Left lung (tissue), 14 donors: ENCODE measurements at places on chromosomes 5 and 9. TPM values are rescaled to one million over a fixed set of nuclear protein-coding genes. Genes with fewer than 3 reads are reported as not detected.

Gene GRIA1
- 2.9 TPM for total RNA-seq

Gene PPIC
- total RNA-seq: 46.8 TPM

Gene SGCD
- 10.4 TPM for total RNA-seq

Gene NXNL2
- total RNA-seq: not detected

Gene RPL35
- 986 TPM for total RNA-seq

Gene SOHLH1
- total RNA-seq: not detected

Gene C5orf52
- not detected for total RNA-seq

Gene RORB
- total RNA-seq: 2.9 TPM

Gene GPR151
- not detected for total RNA-seq

Gene SLC6A19
- total RNA-seq: not detected

Gene ANKRD31
- total RNA-seq: 0.16 TPM

Gene SPOCK1
- 7.6 TPM for total RNA-seq

Gene AHRR
- total RNA-seq: 5.5 TPM

Gene SH3PXD2B
- total RNA-seq: 50.7 TPM

Gene RELL2
- 6.3 TPM for total RNA-seq

Gene TAF11L7
- total RNA-seq: not detected

Gene PIP5KL1
- total RNA-seq: 6.7 TPM

Gene PROB1
- total RNA-seq: 1.8 TPM

Gene TLR4
- 62.1 TPM for total RNA-seq

Gene VCP
- total RNA-seq: 228 TPM

Gene OMD
- total RNA-seq: 2.4 TPM
